ENCODE measurements at places on chromosomes 2 and 18. TPM values are rescaled to one million over a fixed set of nuclear protein-coding genes. Genes with fewer than 3 reads are reported as not detected.

DNA sequence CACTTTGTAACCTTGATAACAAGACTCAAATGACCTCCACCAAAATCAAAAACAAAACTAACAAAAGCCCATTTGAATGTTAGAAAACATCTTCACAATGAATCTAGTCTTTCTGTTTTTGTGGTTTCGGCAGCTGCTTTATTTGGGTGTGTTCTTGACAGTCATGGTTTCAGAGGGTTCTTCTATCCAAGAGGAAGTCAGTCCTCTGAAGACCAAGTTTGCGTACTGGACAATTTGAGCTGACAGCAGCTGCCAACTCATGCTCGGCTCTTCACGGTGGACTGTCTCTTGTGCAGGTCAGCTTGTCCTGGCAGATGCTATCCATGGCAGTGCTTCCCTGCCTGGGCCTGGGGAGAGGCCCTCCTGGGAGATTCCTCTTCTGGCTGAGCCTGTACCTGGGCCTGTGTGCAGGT is 91.0 kb downstream of the TMEM17 start:
- no peak overlapping the region for H3K27ac ChIP-seq
- peaks cover 6% of the 10 kb centered on the region for H3K27me3 ChIP-seq
- H3K36me3 ChIP-seq: no peaks in the 10 kb centered on the region
- peaks cover 2% of the 10 kb centered on the region for H3K4me1 ChIP-seq

TRABD2A gene
- 19.7 TPM for total RNA-seq

GRCh38 chr2:120861576-120862191 is 126.0 kb downstream of the GLI2 start:
- peaks cover 47% of the 10 kb centered on the region for H3K4me1 ChIP-seq
- no peak overlapping the region for H3K27ac ChIP-seq
- peaks cover 2% of the 10 kb centered on the region for H3K36me3 ChIP-seq
- DNase-seq: peak; percentile 66

GREB1 gene
- total RNA-seq: not detected

DNA sequence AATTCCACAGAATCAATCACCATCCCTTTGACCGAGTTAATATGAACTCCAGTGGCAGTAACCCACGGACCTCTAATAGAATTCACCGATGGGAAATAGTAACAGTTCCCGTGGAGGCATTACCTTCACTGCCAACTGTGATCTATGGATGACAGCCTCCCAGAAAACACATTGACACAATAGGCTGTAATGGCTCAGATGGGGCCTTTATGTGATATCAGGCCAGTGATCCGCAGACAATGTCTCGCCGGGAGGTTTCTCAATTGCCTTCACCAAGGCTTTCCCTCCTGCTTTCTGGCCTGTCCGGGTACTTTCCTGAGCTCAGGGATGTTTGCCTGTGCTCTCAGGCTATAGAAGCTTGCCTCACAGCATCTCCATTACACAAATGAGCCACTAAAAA is 34.4 kb upstream of the KLF7 start:
- H3K27me3 ChIP-seq: no peaks in the 10 kb centered on the region
- H3K27ac ChIP-seq: no peak overlapping the region
- H3K36me3 ChIP-seq: no peaks in the 10 kb centered on the region
- H3K4me3 ChIP-seq: no peak overlapping the region

DNA sequence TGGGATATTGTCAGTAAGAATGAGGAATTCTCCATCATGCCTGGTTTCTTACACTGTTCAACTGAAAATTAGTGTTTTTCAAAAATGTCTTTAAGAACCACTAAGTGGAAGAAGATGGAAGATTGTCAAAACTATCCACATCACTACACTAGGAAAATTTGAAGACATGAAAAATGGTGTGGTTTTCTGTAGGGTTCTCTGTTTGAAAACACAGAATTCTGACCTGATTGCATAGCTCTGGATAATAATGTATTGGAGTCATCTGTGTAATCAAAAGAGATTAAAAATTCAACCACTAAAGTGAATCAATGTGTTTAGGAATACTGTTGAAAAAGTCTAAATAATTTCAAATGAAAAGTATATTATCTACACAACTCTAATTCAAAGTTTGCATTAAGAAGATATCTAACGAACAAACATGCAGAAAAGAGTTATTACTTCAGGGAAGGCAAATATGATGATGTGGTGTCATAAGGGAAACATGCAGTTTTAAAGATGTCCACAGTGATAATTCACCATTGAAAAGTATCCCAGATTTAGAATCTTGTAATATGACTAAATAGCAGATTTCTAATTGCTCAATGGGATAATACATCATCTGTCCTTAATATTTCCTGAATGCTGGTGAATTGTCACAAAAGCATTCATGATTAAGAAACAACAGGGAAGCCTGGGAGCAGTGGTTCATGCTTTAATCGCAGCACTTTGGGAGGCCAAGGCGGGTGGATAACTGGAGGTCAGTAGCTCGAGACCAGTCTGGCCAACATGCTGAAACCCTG is 116.9 kb downstream of the ERBB4 start:
- no peak overlapping the region for H3K4me3 ChIP-seq
- no peak overlapping the region for H3K27ac ChIP-seq
- H3K27me3 ChIP-seq: no peaks in the 10 kb centered on the region

LTBP1 gene
- total RNA-seq: 326 TPM

- DNase-seq: peak; percentile 83
- H3K27ac ChIP-seq: no peak overlapping the region
- H3K27me3 ChIP-seq: peaks cover 58% of the 10 kb centered on the region
- H3K4me3 ChIP-seq: no peak overlapping the region
- peaks cover 16% of the 10 kb centered on the region for H3K4me1 ChIP-seq
Measured at GRCh38 chr18:62329691-62330454, 4.8 kb downstream of the TNFRSF11A start.

GRCh38 chr18:69947361-69948133 is at the start of gene CD226:
CD226 (minus strand) TSS chr18:69947873; CDS start chr18:69947406, 467 bp downstream.
- no peak within 1 kb of the TSS for H3K27ac ChIP-seq
- H3K4me3 ChIP-seq: no peak within 1 kb of the TSS
- peaks cover 8% of the 10 kb centered on the region for H3K4me1 ChIP-seq
- no peaks in the 10 kb centered on the region for H3K27me3 ChIP-seq

- H3K4me3 ChIP-seq: no peak overlapping the region
- H3K4me1 ChIP-seq: peaks cover 6% of the 10 kb centered on the region
- peaks cover 8% of the 10 kb centered on the region for H3K36me3 ChIP-seq
- no peak overlapping the region for H3K27ac ChIP-seq
- peak; percentile 61 for DNase-seq
Measured at GRCh38 chr2:109560265-109560664, 53.5 kb downstream of the SEPTIN10 start.

- no peak for DNase-seq
- no peak overlapping the region for H3K27ac ChIP-seq
- H3K36me3 ChIP-seq: no peaks in the 10 kb centered on the region
- H3K4me1 ChIP-seq: no peaks in the 10 kb centered on the region
- no peaks in the 10 kb centered on the region for H3K27me3 ChIP-seq
Measured at GRCh38 chr2:17664534-17664933, 89.1 kb downstream of the SMC6 start.

LIPG gene
- total RNA-seq: under 0.01 TPM

GRCh38 chr2:15828576-15828975 is 111.8 kb upstream of the MYCN start:
- no peaks in the 10 kb centered on the region for H3K36me3 ChIP-seq
- no peak overlapping the region for H3K4me3 ChIP-seq
- DNase-seq: no peak
- no peaks in the 10 kb centered on the region for H3K4me1 ChIP-seq
- H3K27me3 ChIP-seq: no peaks in the 10 kb centered on the region

DNA sequence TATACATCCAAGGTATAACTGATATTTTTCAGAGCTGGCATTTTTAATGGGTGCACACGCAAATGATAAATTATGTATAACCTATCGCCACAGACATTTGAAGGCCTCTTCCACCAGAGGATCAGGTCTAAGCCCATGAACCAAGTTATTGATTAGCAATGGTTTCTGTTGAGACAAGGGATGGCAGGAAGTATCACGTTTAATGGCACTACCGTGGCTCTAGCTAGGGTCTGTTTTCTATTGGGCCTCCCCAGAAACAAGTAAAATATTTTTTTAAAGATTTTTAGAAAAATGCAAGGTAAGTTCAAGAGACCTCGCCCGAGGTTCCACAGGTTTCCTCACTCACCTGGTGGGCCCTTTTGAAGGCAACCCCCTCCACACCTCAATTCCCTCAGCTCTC is 667 bp downstream of the GFPT1 start:
- H3K27ac ChIP-seq: peak overlapping the region; percentile 99
- H3K27me3 ChIP-seq: no peaks in the 10 kb centered on the region
- no peak for DNase-seq
- H3K4me1 ChIP-seq: peaks cover 7% of the 10 kb centered on the region
- H3K4me3 ChIP-seq: peak overlapping the region; percentile 100

GRCh38 chr2:222861411-222862105 is 722 bp downstream of the ACSL3 start:
- H3K4me3 ChIP-seq: peak overlapping the region; percentile 98
- no peaks in the 10 kb centered on the region for H3K36me3 ChIP-seq
- H3K27ac ChIP-seq: peak overlapping the region; percentile 94
